HepG2 (cell line): ENCODE measurements at places on chromosomes 7 and 10. TPM values are rescaled to one million over a fixed set of nuclear protein-coding genes. Genes with fewer than 3 reads are reported as not detected.

GRCh38 chr10:116154651-116155050 is 118.4 kb downstream of the GFRA1 start:
- no peak for DNase-seq

- no peak for DNase-seq
Observed at GRCh38 chr10:112448888-112449287, 1.9 kb downstream of the VTI1A start.

DNA sequence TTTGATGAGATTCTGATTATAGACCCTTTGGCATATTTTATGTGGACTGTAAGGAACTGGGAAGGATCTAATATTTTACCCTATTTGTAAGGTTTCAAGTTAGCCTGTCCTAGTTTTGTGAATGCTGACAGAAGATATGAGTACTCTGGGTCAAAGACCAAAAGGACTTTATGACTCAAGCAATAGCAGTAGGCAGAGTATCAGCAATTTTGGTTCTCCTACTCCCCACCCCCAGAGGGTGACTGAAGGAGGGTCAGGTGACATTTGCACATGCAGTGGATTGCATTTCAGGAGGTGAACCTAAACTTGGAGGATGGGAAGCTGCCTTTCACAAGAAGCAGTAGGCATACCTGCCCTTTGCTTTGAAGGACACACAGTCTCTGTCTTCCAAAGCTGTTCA is 84.0 kb upstream of the KLF6 start:
- DNase-seq, result no peak

DNA sequence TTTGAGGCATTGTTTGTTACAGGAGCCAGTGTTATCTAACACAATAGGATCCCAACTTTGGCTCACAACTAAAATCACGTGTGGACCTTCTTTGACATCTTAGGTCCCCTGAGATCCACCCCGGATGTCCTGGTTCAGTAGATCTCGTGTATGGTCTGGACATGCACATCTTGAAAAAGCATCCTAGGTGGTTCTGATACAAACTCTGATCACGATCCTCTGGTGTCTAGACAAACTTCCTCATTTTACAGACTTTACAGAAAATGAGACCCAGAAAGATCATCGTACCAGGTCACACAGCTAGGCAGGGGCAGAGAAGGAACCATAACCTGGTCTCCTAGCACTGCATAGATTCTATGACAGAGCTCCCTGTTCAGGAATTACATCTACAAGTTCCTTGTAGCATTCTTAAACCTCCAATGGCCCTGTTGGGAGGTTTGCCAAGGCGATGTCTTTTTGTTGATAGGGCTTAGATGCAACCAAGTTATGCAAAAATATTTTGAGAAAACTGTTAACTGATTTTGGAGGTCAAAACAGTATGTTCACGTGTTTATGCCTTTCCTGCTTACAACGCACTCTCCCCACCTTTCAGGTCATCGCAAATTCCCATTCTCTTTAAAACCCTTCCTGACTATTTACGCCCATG is 30.8 kb upstream of the CHST15 start:
- no peak for DNase-seq

DNA sequence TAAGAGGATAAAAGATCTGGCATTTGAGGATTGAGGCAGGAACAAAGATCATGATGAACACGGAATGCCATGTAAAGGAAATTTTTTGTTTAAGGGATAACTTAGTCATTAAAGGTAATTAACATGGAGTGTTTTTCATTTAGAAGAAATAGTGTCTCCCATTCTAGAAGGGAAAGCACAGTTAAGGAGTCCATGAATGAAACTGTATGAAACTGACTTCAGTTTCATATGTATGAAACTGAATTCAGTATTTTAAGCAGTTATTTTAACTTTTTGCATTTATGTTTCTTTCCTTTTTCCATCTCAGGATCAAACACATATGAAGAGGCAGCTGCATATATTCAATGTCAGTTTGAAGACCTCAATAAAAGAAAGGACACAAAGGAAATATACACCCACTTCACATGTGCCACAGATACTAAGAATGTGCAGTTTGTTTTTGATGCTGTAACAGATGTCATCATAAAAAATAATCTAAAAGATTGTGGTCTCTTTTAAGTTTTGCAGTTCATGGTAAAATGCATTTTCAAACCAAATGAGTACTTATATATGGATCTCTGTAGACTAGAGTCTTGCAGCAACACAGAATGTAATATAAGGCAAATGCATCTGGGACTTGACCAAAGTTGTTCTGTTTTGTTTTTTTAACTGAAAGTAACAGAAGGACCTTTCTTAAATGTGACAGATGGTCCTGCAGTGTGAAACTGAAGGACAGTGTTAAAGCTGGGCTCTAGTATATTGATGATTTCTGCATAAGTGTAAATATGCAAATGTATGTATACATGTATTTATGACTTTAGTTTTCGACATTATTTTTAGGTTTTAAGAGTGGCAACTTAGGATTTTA is 82.6 kb downstream of the GNAI1 start:
- no peak for DNase-seq

DNA sequence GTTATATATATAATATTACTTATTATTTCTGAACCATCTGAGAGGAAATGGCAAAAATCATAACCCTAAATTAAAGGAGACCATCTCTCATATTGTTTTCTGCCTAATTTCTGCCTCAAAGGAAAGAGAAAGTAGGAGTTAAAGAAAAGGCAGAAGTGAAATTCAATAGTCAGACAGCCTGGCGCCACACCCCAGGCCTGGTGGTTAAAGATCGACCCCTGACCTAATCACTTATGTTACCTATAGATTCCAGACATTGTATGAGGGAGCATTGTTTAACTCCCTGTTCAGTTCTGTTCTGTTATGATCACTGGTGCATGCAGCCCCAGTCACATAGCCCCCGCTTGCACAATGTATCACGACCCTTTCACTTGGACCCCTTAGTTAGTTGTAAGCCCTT is 24.9 kb upstream of the CHST3 start:
- no peak for DNase-seq

GRCh38 chr7:80249619-80250295 is 115.1 kb downstream of the GNAI1 start:
- DNase-seq, result no peak

DNA sequence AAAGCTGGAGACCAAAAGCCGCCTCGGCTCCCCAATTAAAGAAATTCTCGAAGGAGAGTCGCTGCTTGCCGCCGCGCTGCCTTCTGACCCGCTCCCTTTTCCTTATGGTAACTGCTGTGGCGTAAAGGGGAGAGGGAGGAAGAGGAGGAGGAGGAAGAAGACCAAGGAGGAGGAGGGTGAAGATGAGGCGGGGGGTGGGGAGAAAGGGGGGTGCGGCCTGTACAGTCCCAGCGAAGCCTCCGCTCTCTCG is 388 bp downstream of the CNOT4 start:
- no peak for DNase-seq

GRCh38 chr7:2044883-2045471 is 187.8 kb downstream of the MAD1L1 start:
- DNase-seq, result no peak

- DNase-seq, result no peak
Observed at GRCh38 chr7:151411551-151411950, 1.7 kb upstream of the WDR86 start.

DNA sequence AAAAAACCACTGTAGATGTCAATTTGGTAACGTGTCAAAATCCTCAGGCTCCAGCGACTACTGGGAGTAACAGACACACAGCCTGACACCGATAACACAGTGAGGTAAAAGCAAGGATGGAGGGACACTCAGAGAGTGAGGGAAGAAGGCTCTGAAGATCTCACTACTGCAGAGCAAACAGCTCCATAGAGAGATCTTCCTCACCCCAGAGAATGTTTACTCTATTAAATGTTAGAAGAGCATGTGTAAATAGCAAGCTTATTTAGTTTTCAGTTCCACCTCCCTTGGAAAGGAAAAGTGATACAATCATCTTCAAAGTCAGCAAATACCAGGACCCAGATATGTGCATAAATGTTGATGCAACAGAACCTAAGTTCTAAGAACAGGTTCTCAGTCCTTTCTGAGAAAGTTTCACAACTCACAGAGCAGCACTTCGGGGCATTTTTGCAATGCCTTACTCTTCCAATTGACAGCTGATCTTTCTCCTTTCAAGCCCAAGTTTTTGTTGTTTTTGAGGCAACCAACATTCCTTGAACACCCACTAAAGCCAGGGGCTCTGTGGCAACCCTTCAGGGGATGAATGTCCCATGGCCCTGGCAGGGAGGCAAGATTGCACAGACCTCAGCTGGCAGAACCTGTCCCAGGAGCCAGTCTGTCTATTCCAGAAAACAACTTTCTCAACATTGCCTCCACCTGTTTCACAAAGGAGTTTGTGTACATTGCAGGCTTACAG is 177.4 kb downstream of the SFMBT2 start:
- DNase-seq, result peak; percentile 9

GRCh38 chr7:34995757-34996156 is 41.5 kb downstream of the DPY19L1 start:
- no peak for DNase-seq

DNA sequence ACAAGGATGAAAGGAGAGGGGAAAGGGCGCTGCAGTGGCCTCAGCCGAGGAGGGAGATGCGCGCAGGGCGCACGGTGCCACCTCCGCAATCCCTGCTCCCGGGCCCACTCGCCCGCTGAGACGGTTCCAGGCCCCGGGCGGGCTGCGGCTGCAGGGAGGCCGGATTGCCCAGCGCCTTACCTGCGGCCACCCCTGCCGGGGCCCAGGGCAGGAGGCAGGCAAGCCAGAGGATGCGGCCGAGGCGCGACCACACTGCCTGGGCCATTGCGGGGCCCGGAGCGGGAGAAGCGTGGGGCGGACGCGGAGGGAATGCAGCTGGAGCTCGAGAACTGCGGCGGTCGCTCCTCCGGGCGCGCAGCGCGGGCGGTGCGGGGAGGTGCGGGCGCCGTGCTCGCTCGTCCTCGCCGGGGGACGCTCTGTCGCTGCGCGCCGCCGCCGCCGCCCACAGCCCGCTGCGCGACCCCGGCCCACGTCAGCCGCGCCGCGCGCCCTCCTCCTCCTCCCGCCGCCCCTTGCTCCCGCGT is at the start of gene TMEM130:
TSS of gene TMEM130 (minus strand) at position 418 of the 524 bp plus-strand sequence. CDS start at position 265, 153 bp downstream.
- DNase-seq, result no peak

DNA sequence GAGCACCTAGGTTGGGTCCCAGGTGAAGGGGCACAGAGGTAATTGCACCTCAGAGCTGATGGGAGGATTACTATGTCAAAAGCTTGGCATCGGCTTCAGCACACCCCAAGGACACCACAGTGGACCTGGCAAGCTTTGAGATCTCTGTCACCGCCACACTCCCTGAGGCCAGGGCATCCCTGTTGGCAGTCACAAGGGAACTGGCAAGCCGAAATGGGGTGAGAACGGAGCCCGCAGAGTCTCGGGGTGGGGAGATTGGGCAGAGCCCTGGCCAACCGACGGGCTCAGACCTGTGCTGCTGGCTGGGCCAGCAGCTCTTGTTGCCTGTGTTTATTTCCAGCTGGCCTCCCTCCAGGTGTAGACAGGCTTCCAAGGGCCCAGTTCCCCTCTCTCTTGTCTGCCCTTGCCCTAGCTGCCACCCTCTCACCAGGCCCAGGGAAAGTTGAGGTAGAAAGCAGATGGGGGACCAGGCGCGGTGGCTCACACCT is 2.5 kb downstream of the HSPB1 start:
- no peak for DNase-seq

DNA sequence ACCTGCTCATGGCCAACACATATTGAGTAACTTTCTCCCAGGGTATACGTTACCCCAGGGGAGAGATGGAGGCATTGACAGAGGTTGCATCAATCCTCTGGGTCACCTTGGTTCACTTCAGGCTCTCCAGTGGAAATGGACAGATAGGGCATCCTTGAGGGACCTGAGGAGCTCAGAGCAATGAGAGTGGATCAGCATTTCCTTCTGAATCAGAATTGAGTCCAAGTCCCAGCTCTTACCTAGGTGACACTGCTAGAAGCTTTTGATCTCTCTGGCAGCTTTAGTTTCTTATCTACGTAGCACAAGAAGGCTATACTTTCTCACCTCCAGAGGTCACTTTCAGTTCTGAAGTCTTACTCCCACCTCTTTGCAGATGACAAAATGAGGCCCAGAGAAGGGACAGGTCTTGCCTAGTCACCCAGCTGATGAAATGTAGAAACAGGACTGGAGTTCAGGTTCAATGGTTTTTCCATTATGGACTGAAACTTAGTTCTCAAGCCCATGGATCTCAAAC is 35.2 kb downstream of the PANK1 start:
- peak; percentile 22 for DNase-seq

DNA sequence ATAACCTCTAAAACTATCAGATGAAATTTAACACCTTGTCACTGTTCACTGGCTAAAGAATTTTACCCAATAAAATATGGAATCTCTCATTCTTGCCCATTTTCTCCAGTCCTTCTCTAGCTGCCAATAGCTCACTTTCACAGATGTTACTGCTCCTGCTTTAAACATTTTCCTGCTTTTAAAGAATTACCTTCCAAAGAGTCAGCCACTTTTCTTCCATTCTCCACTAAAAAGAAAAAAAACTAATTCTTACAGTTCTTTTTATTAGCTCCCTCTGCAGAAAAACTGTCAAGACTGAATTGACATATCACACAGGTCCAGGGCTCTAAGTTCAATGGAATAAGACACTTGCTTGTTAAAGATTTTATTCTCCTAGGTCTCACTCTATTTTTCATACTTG is 114.8 kb downstream of the SFMBT2 start:
- no peak for DNase-seq

GRCh38 chr7:149071182-149071635 is 19.3 kb downstream of the ZNF786 start:
- DNase-seq, result no peak

DNA sequence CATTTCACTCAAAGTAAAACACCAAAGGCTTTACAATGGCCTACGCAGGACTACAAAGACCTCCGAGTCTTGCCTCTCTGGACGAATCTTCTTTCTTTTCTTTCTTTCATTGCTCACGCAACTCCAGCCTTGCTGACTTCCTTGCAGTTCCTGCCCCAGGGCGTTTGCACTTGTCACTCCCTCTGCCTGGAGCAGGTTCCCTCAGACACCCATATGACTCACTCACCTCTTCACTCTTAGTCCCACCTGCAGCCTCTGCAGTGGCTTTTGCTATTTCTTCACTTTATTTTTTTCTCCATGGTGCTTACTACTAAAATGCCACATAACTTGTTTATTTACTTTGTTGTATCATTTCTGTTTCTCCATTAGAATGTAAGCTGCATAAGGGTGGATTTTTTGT is 33.1 kb downstream of the GHRHR start:
- DNase-seq, result no peak

Gene FRG2B
- not detected in 2 replicates for total RNA-seq

Gene MEOX2
- not detected in 2 replicates for total RNA-seq

Gene SERPINE1
- 9.2 and 21.2 TPM in 2 replicates for total RNA-seq

Gene WDR86
- 0.11 TPM in 1 of 2 replicates, not detected in the other for total RNA-seq

Gene NAT16
- total RNA-seq, result not detected in 2 replicates

Gene GRID1
- total RNA-seq, result not detected in 2 replicates

Gene SORBS1
- 16.8 and 21.0 TPM in 2 replicates for total RNA-seq

Gene MDFIC
- not detected in 2 replicates for total RNA-seq

Gene CXCL12
- total RNA-seq, result not detected in 2 replicates

Gene VOPP1
- total RNA-seq, result 49.9 and 55.3 TPM in 2 replicates
